ENCODE measurements at places on chromosomes 13 and 19.

DNA sequence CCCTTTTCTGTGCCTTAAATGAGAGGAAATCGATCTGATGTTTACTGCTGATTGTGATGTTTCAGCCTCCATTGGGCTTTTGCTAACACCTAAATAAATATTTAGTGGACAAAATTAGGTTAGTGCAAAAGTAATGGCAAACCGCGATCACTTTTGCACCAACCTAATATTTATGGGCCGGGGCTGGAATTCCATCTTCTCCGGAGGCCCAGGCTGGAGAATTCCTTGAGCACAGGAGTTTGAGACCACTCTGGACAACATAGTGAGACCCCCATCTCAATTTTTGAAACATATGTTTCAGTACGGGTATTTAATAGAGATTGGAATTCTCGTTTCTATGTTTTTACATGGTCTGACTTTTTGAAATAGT, 603 bp downstream of the ZNF880 start:
- DNase-seq, result no peak

DNA sequence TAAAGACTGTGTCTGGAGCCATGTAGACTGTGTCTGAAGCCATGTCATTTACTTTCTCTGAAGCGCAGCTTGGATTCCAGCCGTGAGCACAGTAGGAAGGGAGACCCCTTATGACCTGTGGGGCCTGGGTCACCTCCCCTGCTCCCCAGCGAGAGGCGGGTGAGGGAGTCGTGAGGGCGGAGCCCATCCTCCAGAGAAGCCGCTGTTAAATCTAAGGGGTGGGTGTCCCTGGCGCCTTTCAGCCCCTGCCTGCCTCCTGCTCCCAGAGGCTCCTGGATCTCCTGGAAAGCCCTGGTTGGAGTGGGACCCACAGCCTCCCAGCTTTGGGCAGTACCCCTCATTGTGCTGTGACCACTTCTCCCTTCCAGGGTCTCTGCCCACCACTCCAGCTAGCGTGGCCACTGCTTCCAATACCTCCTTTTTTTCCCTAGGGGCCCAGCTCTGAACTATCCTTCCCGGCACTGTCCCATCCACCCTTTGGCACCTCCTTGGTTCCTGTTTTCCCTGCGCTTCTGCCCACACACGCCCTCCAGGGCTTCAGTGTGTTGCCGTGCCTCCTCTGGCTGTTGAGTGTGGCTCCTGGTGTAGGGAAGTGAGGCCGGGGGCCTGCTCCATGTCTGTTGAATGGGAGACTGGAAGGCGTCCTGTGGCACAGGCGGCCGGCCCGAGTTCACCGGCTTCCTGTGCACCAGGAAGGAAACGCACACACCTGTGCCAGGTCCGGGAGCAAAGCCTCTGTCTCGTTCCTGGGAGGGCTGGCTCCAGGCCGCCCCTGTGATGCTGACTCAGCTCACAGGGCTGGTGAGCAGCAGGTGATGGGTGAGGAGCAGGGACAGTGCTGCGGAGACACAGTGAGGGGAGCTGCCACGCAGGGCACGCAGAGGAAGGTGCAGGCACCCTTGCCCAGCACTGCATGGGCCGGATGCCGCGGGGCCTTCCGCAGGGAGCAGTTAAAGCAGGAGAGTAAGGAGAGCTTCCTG, 29.4 kb downstream of the ATP4B start:
- no peak for DNase-seq

DNA sequence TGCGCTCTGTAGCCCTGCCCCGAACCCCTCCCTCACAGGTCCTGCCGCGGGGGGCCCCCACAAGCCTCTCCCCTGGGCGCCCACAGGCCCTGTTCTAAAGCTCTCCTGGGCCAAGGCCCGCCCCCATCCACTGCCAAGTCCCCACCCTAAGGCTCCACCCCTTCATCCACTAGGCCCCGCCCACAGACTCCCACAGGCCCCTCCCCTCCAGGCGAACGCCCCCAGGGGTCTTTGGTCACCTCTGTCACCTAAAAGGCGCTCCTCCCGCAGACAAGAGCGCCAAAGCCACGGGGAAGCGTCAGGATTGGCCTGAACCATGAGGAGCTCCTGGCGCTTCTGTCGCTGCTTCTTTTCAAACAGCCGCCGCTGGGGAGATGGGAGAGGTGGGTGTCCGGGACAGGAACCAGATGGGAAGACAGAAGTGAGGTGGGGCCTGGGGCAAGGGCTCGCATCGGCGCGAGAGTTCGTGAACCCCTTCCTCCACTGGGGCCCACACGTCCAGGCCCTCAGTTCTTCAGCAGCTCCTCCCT, 2.3 kb downstream of the TULP2 start:
- no peak for DNase-seq

GRCh38 chr19:35671818-35672217, 5.5 kb downstream of the UPK1A start:
- no peak for DNase-seq

GRCh38 chr19:7000816-7001215, 20.4 kb downstream of the MBD3L2B start:
- DNase-seq, result no peak

DNA sequence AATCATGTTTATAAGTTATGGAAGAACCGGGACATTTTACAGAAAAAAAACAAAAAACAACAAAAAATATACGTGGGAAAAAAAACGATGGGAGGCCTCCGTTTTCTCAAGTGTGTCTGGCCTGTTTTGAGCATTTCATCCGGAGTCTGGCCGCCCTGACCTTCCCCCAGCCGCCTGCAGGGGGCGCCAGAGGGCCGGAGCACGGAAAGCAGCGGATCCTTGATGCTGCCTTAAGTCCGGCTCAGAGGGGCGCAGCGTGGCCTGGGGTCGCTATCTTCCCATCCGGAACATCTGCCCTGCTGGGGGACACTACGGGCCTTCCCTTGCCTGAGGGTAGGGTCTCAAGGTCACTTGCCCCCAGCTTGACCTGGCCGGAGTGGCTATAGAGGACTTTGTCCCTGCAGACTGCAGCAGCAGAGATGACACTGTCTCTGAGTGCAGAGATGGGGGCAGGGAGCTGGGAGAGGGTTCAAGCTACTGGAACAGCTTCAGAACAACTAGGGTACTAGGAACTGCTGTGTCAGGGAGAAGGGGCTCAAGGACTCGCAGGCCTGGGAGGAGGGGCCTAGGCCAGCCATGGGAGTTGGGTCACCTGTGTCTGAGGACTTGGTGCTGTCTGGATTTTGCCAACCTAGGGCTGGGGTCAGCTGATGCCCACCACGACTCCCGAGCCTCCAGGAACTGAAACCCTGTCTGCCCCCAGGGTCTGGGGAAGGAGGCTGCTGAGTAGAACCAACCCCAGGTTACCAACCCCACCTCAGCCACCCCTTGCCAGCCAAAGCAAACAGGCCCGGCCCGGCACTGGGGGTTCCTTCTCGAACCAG, 1.8 kb upstream of the APOE start:
- no peak for DNase-seq

- DNase-seq, result peak; percentile 92
Observed at GRCh38 chr19:13162724-13163608, 12.8 kb downstream of the IER2 start.

DNA sequence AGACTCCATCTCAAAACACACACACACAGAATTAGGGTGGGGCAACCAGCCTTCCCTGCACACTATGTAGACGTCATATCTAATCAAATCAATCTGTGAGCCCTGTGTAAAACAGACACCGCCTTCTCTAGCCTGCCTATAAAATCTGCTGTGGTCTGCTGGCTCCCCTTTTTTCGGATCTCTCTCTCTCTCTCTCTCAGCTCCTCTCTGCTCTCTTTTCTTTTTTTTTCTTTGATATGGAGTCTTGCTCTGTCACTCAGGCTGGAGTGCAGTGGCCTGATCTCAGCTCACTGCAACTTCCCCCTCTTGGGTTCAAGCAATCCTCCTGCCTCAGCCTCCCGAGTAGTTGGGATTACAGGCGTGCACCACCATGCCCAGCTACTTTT, 11.8 kb upstream of the CD70 start:
- DNase-seq, result no peak

DNA sequence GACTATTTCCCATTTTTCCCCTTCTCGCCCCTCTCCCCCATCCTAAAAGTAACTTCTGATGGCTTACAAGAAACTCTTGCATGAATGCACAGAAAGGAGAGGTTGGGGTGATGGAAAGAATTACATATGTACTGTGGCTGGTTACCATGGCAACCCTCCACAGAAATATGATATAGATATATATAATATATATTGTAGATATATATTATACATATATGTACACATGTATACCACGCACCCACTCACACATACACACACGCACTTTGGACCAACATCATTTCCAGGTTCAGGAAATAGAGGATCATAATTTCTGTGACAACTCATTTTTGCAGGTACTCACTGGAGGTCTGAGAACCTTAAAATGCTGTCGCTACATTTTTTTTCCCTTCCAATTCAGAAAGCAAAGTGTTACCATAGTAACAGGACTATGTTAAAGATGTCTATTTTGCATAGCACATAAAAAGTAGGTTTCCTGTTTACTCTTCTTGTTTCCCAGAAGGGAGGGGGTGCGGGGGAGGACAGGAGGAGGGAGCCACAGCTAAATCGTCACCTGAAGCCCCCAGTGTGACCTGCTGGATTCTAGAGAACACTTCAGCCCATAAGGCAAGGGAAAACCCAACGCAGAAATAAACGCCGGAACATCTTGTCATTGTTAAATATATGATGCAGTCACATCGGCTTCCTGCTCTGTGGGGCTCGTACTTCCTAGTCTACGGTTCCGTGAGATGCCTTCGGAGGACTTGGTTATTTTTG, 44.7 kb downstream of the EFNB2 start:
- no peak for DNase-seq

DNA sequence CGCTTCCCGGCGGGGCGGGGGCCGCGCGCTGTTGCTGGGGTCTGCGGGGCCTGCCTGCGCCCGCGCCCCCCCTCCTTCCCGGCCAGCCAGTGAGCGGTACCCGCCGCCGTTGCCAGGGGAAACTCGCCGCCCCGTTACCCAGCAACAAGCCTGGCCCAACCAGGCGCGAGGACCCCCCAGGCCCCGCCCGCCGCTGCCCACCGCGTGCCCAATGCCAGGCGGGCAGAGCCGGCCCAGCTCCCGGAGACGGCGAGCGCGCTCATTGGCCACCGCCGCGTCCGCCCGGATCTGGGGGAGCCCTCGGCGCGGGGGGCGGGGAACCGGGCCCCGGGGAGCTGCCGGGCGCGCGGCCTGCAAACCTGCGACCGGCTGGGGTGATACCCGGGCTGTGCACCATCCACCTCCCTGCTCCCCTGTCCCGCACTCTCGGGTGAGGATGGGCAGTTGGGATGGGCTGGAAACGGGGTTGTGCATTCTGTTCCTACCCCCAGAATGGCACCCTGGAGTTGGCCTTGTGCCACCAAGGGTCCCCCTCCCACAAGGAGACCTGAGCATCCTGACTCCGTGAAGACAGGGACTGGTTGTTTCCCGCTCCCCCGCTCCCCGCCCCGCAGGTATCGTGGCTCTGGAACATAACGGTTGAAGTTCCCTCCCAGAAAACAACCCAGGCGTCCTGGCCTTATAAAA, 8.8 kb upstream of the BBC3 start:
- no peak for DNase-seq

- no peak for DNase-seq
Observed at GRCh38 chr13:44259045-44260027, 114.3 kb upstream of the SERP2 start.

DNA sequence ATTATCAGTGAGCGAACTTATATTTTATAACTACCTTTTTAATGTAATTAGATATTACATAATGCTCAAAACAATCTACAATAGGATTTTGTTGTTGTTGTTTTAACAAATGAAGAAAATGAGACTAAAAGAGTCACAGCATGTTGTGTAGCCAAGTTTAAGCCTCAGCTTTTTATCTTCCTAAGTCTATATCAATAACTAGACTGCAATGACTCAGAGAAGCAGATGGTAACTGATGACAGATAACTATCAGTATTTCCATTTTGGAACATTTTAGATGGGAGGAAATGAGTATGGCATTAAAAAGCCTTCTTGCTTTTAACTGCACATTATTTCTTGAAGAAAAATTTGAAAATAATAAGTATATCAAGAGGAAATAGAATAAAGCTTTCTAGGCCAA, 825.2 kb downstream of the SLITRK1 start:
- no peak for DNase-seq

GRCh38 chr19:10338940-10339339, 484 bp downstream of the ICAM3 start:
- DNase-seq, result no peak

DNA sequence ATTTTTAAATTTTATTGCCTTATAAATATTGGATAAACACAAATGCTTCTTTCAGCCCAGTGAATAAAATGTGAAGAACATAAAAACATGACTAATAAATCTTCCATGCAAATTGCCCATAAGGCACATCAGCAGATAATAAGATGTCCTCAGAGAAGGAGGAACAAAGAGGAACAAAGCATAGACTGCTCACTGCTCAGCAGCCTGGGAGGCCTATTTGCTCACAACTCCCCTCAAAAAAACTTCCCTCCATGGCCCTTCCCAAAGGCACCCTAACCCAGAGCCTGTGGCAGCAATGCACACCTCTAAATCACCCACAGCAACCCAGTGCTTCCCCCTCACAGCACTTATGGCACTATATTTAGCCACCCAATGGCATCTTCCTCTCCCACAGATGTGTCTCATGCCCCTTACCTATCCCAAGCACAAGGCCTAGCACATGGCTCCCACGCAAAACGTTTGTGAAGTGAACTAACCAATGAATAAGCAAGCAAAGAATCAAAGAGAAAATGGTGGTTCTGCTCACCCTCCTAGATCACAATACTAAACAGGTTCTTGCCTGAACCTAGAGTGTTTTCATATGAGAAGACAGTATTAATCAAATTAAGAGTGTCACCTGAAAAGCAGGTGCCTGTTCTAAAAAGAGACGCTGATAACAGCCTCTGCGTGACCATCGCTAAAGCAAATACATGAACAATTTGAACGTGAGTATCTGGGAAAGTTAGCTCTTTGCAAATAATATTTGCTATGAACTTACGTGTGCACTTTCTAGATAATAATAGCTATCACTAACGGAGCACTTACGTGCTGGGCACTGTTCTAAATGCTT, 96.9 kb downstream of the TBC1D4 start:
- DNase-seq, result no peak

DNA sequence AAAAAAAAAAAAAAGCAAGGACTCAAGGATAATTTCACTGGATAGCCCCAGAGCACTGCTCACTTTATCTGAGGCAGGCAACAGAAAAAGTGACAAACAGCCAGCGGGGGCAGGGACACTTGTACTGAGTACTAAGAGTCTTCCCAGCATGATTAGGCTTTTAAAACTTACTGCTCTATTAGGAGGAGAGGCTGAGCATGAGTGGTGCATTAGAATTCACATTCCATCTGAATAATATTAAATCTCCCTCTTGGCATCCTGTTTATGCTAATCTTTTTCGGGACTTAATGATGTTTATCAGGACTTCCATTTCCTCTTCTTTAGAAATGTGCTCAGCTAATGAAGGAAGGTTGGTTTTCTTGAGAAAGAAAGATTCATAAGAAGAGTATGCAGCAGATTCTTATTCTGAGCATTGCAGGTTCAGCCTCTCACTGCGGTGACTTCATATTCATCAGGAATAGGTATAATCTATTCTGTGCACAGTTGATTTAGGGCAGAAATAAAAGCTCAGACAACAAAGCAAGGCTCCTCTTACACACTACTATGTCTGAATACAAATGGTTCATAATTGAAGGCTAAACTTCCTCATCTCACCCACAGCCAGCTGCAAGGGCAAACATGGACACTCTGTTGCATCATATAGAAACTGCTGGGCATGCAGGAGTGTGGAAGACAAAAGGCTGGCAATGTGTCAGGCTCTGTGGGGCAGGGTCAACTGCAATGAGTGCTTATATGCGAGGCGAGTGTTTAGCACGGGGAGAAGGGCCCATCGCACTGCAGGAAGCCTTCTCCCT, 107.0 kb downstream of the KL start:
- peak; percentile 66 for DNase-seq
